CD8-positive, alpha-beta T cell (primary cell): ENCODE measurements at places on chromosomes 6 and 20. TPM values are rescaled to one million over a fixed set of nuclear protein-coding genes. Genes with fewer than 3 reads are reported as not detected.
A peak's percentile ranks its signal among the peaks of the same experiment; 100 is the strongest.

GRCh38 chr6:2842139-2842552 is 483 bp upstream of the SERPINB1 start:
- no peak for DNase-seq

DNA sequence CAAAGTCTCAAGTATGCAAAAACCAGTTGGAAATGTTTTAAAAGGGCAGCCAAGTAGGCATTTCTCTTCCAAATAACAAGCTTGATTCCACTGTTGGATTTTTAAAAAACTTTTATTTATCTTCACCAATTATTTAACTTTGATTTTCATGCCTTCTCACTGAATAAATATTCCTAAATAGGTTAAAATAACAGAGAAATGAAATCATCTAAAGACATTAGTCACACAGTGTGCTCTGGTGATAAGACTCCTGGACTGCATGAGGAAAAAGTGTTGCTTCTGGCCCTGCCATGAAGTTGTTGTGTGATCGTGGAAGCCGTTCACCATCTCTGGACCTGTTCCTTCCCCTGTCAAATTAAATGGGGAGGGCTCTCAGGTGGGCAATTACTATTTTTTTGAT is 33.8 kb upstream of the IGF2R start:
- DNase-seq: no peak

DNA sequence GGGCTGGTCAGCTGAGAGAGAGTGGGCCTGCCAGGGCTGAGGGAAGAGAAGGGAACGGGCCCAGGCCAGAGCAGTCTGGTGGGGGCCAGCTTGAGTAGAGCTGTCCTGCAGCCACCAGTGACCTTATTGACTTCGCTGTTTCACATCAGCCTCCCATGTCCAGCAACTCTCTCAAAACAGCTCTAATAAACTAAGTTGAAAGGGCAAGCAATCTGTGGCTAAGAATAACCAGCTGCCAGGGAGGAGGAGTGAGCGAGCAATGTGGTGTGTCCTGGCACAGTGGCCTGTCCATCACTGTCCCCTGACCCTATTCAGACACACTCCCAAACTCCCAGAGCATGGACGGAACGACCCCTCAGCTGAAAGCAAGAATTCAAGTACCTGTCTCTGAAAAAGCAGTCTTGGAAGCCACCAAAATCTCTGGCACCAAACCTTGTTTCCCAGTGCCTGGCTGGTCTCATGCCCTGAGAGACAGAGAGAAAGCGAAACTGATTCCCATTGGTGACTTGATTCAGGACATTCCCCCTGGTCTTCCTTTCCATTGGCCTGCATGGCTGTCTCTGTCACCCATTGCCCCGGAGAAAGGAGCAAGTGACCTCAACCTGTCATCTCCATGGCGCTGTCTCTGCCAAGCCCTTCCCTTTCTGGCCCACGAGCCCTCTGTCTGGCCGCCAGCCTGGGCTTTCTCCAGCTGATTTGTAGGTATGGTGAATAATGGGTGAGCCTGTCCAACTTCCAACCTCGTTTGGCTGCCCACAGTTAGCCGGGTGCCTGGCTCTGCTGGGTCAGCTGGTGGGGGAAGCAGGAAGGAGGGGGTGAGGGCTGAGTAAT is at the start of gene DDO:
DDO (minus strand) TSS at position 490 of the 831 bp plus-strand sequence. CDS start 2,113 bp downstream, outside the sequence.
- DNase-seq: no peak

The FAM110A gene
- total RNA-seq: 7.7 TPM

The RAB44 gene
- total RNA-seq: 0.08 TPM

- no peak for DNase-seq
These were observed 10.4 kb upstream of the TDRD6 start for GRCh38 chr6:46677314-46677654.

The PTK7 gene
- 11.5 TPM for total RNA-seq

DNA sequence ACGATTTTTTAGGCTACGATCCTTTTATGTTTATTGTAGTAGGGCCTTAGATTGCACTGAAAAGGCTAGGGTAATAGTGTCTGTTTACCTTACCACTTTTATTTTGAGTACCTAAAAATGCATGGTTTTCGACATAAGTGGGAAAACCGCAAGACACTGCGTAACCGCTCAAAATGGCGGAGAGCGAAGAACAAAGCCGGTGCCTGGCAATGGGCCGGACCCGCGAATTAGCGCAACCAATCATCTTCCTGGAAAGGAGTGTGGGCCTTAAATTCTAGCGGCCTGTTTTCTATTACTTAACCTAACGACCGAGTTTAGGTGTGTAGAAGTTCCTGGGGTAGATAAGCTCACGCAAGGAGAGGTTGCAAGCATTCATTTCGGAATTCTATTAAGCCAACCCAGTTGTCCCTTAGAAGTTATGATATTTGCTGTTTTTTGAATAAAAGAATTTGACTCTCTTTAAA is 118.0 kb downstream of the HFE start:
- DNase-seq: peak; percentile 71
